ENCODE measurements at places on chromosomes 6 and 20.

- no peak for DNase-seq
These were observed 640 bp downstream of the SAYSD1 start for GRCh38 chr6:39114388-39114703.

GRCh38 chr6:139891471-139891870 lies 517.0 kb upstream of the CITED2 start:
- no peak for DNase-seq

DNA sequence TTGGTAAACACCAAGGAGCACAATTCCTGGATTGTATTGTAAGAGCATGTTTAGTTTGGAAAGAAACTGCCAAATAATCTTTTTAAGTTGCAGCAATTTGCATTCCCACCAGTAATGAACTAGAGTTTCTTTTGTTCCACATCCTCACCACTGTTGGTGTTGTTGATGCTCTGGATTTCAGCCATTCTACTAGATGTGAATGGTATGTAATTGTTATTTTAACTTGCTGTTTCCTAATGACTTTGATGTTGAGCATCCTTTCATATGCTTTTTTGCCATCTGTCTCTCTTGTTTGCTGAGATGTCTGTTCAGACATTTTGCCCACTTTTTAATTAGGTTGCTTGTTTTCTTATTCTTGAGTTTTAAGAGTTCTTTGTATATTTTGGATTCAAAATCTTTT lies 1654.1 kb downstream of the GRIK2 start:
- no peak for DNase-seq

- DNase-seq = no peak
These were observed 31.0 kb downstream of the ELOVL2 start for GRCh38 chr6:11012976-11013720.

- DNase-seq = no peak
These were observed 47.9 kb downstream of the YTHDF1 start for GRCh38 chr20:63167918-63168520.

GRCh38 chr20:8557711-8558110 lies 425.6 kb downstream of the PLCB1 start:
- DNase-seq = no peak

DNA sequence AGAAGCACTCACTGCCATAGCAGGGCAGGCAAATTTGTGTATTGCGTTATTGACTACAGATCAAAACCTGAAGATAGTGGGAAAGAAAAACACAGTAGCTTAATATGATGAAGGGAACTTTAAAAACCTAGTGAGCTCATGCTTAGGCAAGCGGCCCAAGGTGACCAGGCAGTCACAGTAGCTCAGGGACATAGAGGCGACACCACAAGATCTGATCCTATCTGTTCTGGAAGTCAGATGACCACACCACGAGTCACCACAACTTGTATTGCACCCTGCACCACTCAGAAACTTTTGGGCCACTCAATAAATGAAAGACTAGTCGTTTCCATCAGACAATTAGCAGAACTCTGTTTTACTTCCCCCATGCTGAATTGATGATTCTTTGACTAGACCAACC lies 4.9 kb downstream of the CLIC5 start:
- no peak for DNase-seq

DNA sequence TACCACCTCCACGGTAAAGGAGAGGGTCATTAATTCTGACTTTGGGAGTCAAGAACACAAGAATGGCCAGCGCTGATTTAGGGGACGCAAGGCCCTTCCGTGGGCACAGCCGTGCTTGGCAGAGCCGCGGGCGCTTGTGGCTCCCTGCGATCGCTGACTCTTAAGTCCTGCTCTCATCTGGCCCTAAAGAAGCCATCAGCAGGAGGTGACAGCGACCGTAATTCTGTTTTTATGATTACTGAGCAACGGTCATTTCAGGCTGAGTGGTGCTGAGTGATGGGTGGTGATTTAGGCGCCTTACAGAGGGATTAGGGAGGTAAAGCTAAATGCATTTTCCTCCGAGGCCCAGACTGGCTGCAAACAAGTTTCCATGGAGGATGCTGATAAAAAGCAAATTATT lies 364.6 kb upstream of the SULF2 start:
- no peak for DNase-seq

DNA sequence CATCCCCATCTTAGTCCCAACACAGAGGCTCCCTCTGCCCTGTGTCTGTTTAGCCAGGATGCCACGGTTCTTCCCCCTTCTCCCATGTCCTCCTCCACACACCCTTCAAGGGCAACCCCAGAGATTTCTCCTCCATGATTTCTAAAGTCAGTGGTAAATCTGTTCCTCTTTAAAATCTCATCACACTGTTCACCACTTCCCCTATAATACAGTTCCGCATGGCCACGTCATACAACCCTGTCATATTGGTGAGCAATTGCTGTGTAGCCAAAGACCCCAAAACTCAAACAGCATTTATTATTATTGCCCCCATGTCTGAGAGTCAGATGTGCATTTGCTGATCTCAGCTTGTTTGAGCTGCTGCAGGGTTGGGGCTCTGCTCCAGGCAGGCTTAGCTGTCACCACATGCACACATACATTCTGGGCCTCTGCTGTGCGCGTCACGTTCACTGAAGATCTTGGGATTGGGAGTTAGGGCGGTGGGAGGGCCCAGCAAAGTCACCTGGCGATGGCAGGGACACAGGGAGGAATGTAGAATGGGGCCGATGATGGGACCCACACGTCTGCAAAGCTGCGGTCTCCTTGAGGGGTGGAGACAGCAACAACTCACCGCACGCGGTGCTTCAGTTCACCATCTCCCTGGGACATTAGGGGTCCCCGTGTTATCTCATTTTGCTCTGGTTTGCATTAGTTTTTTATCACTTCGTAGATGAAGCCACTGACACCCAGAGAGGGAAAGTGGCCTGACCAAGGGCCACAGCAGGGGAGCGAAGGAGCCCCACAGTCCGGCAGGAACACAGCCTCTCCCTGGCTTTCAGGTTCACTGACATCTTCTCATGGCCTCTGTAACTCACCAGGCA lies 36.9 kb upstream of the CD93 start:
- DNase-seq = no peak

DNA sequence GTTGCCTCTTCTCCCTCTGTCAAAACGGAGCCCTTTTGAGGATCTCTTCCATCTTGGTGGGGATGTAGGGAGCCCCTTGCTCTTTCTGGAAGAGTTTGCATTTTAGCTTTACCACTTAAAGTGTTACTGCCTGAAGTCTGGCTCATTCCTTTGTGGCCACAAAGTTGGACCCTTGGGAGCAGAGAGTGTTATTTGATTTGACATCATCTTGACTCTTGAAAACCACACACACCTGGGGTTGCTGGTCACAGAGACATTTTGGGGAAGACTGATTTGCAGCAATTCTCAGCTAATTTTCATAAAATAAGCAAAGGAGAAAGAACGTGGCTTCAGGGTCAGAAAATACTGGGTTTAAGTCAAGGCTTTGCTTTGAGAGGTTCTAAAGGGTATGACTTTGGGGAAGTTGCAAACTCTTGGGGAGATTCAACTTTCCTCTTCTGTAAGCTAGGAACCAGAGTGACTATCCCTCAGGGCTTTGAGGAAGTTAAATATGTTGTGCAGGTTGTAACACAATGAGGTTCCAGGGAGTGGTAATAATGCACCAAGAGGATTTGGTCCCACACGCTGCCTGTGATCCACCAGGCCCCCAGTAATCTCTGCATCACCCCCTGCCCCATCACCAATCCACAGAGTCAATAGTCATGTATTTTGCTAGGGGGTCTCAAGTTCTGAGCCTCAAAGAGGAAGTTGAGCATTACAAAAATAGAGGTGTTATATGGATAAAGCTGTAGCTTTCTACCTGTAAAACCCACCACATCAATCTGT lies 141.6 kb upstream of the SLC24A3 start:
- no peak for DNase-seq

GRCh38 chr20:20226554-20226953 lies 141.3 kb upstream of the INSM1 start:
- no peak for DNase-seq

- DNase-seq = peak; percentile 44
These were observed 17.3 kb downstream of the GABRR2 start for GRCh38 chr6:89297695-89298351.

- DNase-seq = no peak
These were observed 145.8 kb upstream of the AKIRIN2 start for GRCh38 chr6:87847830-87848210.

DNA sequence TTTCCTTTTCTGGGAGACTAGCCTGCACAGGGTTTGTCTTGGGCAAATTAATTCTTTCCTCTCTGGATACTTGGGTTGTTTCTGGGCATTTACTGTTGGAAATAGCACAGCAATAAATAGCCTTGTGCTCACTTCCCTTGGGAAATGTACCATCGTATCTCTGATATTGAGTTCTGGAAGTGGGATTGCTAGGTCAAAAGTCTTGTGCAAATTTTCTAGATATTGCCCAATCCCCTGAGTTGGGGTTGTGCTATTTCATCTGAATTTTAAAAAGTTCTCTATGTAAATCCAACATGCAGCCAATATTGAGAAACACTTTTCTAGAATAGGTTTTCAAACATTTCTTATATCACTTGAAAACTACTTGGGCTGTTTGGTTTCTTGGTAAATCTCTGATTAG lies 64.0 kb upstream of the ELOVL5 start:
- no peak for DNase-seq

- no peak for DNase-seq
These were observed 28.9 kb downstream of the PREP start for GRCh38 chr6:105374010-105374420.

DNA sequence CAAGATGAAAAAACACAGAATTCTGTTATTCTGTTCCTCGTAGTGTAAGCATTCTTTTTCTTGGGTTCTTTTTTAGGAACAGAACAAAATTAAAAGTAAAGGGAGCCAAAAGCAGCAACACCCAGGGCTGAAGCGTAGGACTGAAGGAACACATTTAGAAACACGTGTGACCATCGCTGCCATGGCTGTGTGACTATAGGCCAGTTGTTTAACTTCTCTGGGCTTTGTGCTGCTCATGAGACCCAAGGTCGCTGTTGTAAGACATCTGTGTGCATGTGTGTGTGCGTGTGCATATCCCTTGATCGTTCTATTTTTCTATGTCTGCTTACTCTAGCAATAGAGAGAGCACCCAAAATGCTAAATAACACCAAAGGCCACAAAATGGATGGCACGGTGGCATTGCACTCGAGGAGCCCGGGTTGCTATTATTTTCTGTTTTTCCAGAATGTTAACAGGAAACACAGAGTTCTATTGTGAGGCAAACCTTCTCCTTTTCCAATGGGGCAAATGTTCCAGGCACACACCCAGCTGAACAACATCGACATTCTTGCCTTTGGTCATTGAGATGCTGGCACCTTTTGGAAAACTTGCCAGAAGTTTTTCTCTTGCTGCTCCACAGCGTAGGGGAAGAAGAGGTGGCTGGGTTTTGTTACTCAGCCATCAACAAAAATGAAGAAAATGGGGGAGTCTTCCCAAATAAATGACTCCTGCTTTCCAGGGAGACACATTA lies 267.8 kb upstream of the ECI2 start:
- DNase-seq = no peak

- DNase-seq = no peak
These were observed 68.6 kb downstream of the CDK19 start for GRCh38 chr6:110746680-110747079.

DNA sequence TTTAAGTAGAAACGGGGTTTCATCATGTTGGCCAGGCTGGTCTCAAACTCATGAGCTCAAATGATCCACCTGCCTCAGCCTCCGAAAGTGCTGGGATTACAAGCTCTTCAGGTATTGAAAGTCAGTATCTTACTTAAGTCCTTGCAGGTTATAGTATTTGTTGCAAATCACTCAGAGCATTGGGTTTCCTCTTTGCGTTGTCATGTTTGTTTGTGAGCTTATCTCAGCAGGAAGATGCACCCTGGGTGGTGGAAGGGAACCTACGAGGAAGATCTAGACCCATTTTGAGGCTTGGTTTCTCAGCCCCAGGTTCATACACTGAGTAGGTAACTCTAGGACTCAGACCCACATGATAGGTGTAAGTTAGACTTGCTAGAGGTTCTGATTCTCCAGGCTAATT lies 18.6 kb downstream of the MYH7B start:
- no peak for DNase-seq

DNA sequence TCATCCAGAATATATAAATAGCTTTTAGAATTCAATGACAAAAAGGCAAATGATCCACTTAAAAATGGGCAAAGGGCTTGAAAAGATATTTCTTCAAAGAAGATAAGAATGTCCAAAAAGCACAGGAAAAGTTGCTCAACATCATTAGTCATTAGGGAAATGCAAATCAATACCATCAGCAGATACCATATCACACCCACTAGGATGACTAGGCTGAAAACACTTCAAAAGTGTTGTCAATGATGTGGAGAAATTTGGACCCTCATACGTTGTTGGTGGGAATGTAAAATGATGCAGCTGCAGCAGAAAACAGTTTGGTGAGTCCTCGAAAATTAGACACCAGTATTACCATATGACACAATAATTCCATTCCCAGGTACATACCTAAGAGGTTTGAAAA lies 303.6 kb upstream of the SLC35B3 start:
- no peak for DNase-seq

DNA sequence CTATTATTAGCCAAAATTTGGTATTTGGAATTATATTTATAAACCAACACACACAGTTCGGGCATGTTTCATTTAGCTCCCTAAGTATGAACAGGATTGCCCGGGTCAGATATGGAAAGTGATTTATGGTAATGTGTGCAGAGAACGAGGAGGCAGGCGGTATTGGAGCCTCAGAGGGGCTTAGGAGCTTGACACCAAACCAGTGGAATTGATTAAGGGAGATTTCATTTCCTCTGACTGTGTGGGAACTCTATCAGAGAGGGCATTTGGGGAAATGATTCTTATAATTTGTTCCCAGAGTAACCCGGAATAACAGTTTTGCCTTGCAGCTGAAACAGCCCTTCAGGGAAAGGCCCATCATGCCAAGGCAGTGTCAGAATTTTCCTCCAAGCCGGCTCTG lies 115.1 kb upstream of the SPTLC3 start:
- no peak for DNase-seq

All from activated T-helper 1 cell treated with Interleukin-2 at 50 U/mL for 16 hours (primary cell).